ENCODE measurements at places on chromosomes 6 and 20. TPM values are rescaled to one million over a fixed set of nuclear protein-coding genes. Genes with fewer than 3 reads are reported as not detected.

Gene SRSF12
- total RNA-seq = not detected

Gene MOCS1
- total RNA-seq = 9.3 TPM

Gene BANF2
- not detected for total RNA-seq

Gene FAM217A
- total RNA-seq = not detected

Gene REM1
- not detected for total RNA-seq

Gene OPRL1
- total RNA-seq = 1.6 TPM

Gene OSTM1
- 11.2 TPM for total RNA-seq

Gene ZMYND8
- total RNA-seq = 29.0 TPM

Gene MOXD1
- 1.0 TPM for total RNA-seq

Gene DOK5
- not detected for total RNA-seq

Gene SMPD2
- 14.7 TPM for total RNA-seq

Gene NINL
- 7.2 TPM for total RNA-seq

DNA sequence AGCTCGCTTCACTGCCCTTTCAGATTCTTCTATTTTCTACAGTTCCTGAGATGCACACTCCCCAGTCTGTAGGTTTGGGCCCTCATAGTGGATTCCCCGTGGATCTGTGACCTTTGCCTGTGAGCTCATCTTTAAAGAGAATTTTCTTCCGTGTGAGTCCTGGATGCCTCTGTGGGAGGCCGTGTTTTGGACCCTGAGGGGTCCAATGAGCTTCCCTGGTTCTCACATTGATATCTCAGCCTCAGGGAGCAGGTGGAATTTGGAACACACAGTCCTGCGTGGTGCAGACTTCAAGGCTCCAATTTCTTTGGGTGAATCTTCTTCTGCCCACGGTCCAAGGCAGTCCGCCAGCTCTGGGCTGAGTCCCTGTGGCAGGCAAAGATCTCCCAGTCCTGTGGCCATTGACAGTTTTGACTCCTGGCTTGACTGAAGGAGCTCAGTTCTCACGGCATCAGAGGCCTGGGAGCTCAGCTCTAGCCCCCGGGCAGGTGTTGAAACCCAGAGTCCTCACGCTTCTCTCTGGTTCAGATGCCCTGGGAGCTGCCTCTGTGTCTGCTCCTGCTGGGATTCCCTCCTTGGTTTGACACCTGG, 61.0 kb downstream of the PSMG4 start:
- 0 out of 2 replicates have a peak, but pooled peaks cover 4% of the 10 kb centered on the region for H3K4me1 ChIP-seq
- DNase-seq = no peak
- H3K36me3 ChIP-seq = no peaks in the 10 kb centered on the region
- H3K4me3 ChIP-seq = no peak overlapping the region
- no peak overlapping the region for H3K27ac ChIP-seq
- no peaks in the 10 kb centered on the region for H3K27me3 ChIP-seq

- H3K36me3 ChIP-seq = no peaks in the 10 kb centered on the region
- no peak for DNase-seq
- H3K4me1 ChIP-seq = no peaks in the 10 kb centered on the region
- no peak overlapping the region for H3K4me3 ChIP-seq
Observed at GRCh38 chr6:26006086-26006939, 43.7 kb downstream of the TRIM38 start.

GRCh38 chr6:31784098-31784925, 7.2 kb upstream of the VWA7 start:
- H3K36me3 ChIP-seq = peaks cover 48% of the 10 kb centered on the region
- H3K4me1 ChIP-seq = no peaks in the 10 kb centered on the region
- no peaks in the 10 kb centered on the region for H3K27me3 ChIP-seq

GRCh38 chr6:44733126-44733525, 345.6 kb downstream of the CDC5L start:
- H3K36me3 ChIP-seq = no peaks in the 10 kb centered on the region
- DNase-seq = no peak
- H3K27ac ChIP-seq = no peak overlapping the region
- peaks cover 5% of the 10 kb centered on the region for H3K27me3 ChIP-seq
- H3K4me3 ChIP-seq = no peak overlapping the region

- peaks cover 8% of the 10 kb centered on the region for H3K4me1 ChIP-seq
- H3K36me3 ChIP-seq = no peaks in the 10 kb centered on the region
- DNase-seq = no peak
- no peak overlapping the region for H3K4me3 ChIP-seq
- H3K27ac ChIP-seq = no peak overlapping the region
- H3K27me3 ChIP-seq = no peaks in the 10 kb centered on the region
Observed at GRCh38 chr6:18269253-18269652, 4.9 kb upstream of the DEK start.

DNA sequence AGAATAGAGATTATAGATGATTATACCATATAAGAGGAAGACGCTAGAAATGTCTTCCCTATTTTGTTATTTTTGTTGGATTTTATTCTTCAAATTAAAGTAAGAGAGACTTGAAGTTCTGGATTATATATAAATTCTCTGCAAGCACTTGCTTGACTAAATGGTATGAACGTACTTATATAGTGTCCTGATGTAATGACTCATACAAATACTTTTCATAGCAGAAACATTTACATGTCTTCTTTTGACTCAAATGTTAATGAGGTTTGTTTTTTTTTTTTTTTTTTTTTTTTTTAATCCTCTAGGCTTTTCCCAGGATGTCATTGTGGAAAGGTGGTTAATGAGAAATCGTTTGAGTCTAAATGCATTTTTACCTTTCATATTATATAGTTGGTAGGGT, 55.0 kb downstream of the PDE7B start:
- H3K27ac ChIP-seq = no peak overlapping the region
- no peaks in the 10 kb centered on the region for H3K27me3 ChIP-seq
- DNase-seq = no peak
- H3K36me3 ChIP-seq = no peaks in the 10 kb centered on the region

- DNase-seq = no peak
- no peak overlapping the region for H3K4me3 ChIP-seq
- H3K27ac ChIP-seq = no peak overlapping the region
- no peaks in the 10 kb centered on the region for H3K36me3 ChIP-seq
- H3K27me3 ChIP-seq = no peaks in the 10 kb centered on the region
Observed at GRCh38 chr20:46400828-46401477, 5.5 kb downstream of the ELMO2 start.

DNA sequence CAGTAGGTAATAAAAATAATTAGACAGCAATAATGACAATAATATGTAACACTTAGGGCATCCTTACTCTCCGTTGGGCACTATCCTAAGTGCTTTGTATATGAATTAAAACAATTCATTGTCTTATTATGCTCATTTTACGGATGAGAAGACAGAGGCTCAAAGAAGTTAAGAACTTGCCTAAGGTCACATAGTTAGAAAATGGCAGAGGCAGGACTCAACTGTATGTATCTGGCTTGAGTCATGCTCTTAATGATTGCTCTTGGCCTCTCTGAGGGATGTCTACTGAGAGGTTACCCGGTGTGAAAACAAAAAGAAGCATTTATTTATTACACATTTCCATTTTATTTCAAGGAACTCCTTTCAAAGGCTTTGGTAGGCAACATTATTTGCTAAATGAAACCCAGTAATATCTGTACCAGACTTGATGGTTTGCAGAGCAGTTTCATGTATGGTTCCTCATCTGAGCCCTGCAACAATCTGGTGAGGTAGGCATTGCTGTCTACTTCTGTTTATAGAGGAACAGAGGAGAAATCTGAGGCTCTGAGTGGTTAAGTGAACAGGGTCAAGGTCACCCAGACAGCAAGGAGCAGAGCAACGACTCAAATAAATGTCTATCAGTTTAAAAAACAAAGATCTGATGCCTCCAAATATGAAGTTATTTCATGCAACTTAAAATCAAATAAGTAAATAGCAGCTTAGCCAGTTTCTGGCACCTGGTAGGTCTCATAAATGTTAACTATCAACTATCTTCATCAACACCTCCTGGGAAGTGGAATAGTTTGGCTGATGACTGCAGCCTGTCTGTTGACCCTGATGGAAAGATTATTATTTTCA, 4.2 kb upstream of the PARD6B start:
- 0 out of 2 replicates have a peak, but pooled peaks cover 1% of the 10 kb centered on the region for H3K36me3 ChIP-seq
- H3K27ac ChIP-seq = peak overlapping the region; percentile 92
- H3K27me3 ChIP-seq = no peaks in the 10 kb centered on the region
- no peak overlapping the region for H3K4me3 ChIP-seq
- peaks cover 85% of the 10 kb centered on the region for H3K4me1 ChIP-seq

- H3K4me1 ChIP-seq = peaks cover 30% of the 10 kb centered on the region
- no peaks in the 10 kb centered on the region for H3K36me3 ChIP-seq
- H3K4me3 ChIP-seq = no peak overlapping the region
- no peak for DNase-seq
- no peak overlapping the region for H3K27ac ChIP-seq
- no peaks in the 10 kb centered on the region for H3K27me3 ChIP-seq
Observed at GRCh38 chr20:45861221-45862075, 4.0 kb downstream of the ZSWIM3 start.

- no peak for DNase-seq
- H3K4me1 ChIP-seq = peaks cover 19% of the 10 kb centered on the region
- no peak overlapping the region for H3K27ac ChIP-seq
- no peak overlapping the region for H3K4me3 ChIP-seq
Observed at GRCh38 chr20:40493071-40493470, 196.0 kb downstream of the MAFB start.

DNA sequence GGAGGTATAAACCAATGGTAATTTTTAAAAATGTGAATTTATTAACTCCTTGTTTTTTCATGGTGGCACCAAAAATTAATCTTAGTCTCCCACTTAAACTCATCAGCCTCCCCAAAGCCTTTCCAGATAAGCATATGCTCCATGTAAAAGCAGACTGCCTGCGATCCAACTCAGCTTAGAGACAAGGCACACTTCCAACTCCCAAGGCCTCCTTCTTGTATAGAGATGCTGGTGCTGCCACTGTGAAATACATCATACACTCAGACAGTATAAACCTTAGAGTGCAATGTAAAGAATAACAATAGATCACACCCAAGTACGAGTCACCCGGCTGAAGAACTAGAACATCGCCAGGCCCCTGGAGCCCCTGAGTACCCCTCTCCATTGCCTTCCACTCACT, 2.0 kb downstream of the ANKRD6 start:
- peaks cover 20% of the 10 kb centered on the region for H3K4me1 ChIP-seq
- no peak overlapping the region for H3K4me3 ChIP-seq
- H3K36me3 ChIP-seq = no peaks in the 10 kb centered on the region
- H3K27ac ChIP-seq = no peak overlapping the region
- DNase-seq = no peak
- no peaks in the 10 kb centered on the region for H3K27me3 ChIP-seq

DNA sequence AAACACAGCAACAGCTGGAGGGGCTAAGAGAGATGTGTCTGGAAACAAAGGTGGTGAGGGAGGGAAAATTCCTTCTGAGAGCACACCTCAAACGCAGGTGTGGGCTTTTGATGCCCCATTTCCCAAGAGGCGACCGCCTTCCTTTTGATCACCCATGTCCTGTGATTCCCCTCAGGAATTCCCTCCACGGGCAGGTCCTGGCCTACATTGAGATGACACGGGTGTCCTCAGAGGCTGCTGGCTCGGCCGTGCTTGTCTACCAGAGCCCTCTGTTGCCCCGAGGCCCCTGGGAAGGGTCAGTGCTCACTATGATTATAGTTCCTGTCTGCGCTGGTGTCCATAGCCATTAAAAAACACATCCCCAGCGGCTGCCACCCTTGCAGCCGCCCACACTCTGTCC, 242.6 kb downstream of the TFAP2C start:
- H3K27me3 ChIP-seq = no peaks in the 10 kb centered on the region
- H3K4me3 ChIP-seq = no peak overlapping the region
- no peak overlapping the region for H3K27ac ChIP-seq
- H3K36me3 ChIP-seq = no peaks in the 10 kb centered on the region
- no peak for DNase-seq

DNA sequence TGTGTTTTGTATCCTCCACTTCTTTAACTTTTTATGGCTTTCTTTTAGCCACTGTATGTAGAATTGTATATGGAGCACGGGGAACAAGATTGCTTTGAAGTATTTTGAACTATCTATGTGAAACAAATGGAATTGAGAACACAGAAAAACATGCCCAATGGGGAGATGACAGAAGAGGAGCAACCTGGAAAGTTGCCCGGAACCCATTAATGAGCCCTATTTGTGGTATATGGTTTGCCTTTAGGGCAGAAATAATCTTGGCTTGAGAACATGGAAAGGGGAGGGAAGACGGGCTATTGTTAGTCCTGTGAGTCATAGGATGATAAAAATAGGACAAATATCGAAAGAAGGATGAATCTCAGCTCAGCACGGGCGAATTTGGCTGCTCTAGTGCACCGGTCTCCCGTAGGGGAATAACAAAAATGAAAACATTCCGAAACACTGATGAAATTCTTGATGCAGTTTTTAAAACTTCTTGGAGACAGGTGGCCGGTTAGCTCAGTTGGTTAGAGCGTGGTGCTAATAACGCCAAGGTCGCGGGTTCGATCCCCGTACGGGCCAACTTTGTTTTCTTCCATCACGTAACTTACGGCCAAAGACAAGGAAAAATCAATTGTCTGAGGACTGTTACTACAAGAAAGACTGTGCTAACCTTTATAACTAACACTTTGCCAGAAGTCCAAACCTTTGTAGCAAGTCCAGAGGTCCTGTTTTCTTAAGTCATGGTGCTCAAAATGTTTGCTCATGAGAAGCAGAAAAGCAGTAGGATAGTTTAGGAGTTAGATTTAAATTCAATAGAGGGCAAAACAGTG, 15.7 kb downstream of the HMGN4 start:
- peaks cover 45% of the 10 kb centered on the region for H3K4me1 ChIP-seq
- DNase-seq = peak; percentile 81
- H3K27ac ChIP-seq = peak overlapping the region; percentile 53
- no peaks in the 10 kb centered on the region for H3K27me3 ChIP-seq

- no peak overlapping the region for H3K27ac ChIP-seq
- no peaks in the 10 kb centered on the region for H3K4me1 ChIP-seq
- DNase-seq = no peak
- no peak overlapping the region for H3K4me3 ChIP-seq
- H3K27me3 ChIP-seq = no peaks in the 10 kb centered on the region
Observed at GRCh38 chr6:116714761-116715160, 33.8 kb downstream of the KPNA5 start.

DNA sequence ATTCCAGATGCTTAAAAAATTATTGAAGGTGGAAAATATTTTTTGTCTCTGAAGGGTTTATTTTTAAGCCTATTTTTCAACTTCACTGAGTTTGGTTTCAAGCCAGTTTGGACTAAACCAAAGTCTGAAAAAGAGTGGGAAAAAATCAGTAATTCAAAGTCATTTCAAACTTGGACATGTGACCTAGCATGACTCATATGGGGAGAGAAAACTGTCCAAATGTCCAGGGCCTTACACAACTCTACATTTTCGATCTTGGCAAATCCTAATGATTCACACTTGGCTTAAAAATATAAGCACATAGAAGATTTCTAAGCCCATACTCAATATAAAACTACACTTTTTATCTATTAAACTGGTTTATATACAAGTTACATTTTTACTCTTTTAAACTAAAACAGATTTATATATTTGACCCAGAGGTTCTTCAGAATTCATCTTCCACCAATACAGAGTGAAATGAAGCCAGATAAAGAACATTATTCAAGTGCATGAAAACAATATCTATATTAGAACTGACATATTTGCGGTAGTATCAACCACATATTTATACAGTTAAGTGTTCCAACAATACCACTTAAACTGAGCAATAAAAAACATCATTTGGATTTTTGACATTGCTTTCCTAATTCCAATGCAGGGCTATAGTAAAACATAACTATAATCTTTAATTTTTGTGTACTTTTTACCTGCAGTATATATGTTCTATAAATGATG, 110.3 kb upstream of the TCF21 start:
- H3K4me3 ChIP-seq = no peak overlapping the region
- H3K4me1 ChIP-seq = no peaks in the 10 kb centered on the region
- no peak overlapping the region for H3K27ac ChIP-seq
- DNase-seq = no peak
- no peaks in the 10 kb centered on the region for H3K36me3 ChIP-seq
- H3K27me3 ChIP-seq = no peaks in the 10 kb centered on the region
